ENCODE measurements at places on chromosomes 7 and 10. TPM values are rescaled to one million over a fixed set of nuclear protein-coding genes. Genes with fewer than 3 reads are reported as not detected.

Gene AOAH
- 46.1 TPM for total RNA-seq

Gene PLAU
- total RNA-seq: 11.4 TPM

Gene CCDC172
- not detected for total RNA-seq

GRCh38 chr10:114387784-114388183, 16.5 kb downstream of the AFAP1L2 start:
- DNase-seq: no peak

GRCh38 chr10:114408968-114409444, 4.7 kb upstream of the AFAP1L2 start:
- no peak for DNase-seq

GRCh38 chr10:78927257-78927995, 141.3 kb upstream of the ZMIZ1 start:
- DNase-seq: no peak

DNA sequence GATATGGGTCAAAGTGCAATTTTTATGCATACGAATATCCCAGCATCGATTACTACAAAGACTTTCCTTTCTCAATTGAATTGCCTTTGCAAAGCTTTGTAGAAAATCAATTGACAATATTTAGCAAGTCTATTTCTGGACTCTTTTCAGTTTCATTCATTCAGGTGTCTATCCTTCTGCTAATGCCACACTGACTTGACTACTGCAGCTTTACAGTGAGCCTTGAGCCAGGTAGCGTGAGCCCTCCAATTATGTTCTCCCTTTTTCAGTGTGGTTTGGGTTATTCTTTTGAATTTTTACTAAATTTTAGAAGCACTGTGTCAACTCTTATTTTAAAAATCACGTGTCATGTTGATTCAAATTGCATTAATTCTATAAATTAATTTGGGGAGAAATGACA, 19.5 kb upstream of the AKR1E2 start:
- DNase-seq: no peak

GRCh38 chr10:111354859-111355258, 278.0 kb downstream of the ADRA2A start:
- DNase-seq: no peak
